Omental fat pad (tissue), 4 donors: ENCODE measurements at places on chromosomes 3 and 15.

- no peak for DNase-seq
Observed at GRCh38 chr3:73685061-73685460, 60.3 kb upstream of the PDZRN3 start.

GRCh38 chr15:59501597-59501996 is 63.6 kb downstream of the FAM81A start:
- no peak for DNase-seq

DNA sequence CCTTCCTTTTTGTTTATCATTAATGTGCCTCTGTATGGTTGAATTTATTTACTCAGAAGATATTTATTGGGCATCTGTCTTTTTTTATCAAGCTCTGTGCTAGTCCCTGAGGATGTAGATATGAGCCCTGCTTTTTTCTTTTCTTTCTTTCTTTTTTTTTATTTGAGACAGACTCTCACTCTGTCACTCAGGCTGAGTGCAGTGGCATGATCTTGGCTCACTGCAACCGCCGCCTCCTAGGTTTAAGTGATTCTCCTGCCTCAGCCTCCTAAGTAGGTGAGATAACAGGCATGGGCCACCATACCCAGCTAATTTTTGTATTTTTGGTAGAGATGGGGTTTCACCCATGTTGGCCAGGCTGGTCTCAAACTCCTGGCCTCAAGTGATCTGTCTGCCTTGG is 58.5 kb downstream of the MBNL1 start:
- DNase-seq = no peak

GRCh38 chr3:184239221-184239620 is 9.5 kb downstream of the ALG3 start:
- no peak for DNase-seq

DNA sequence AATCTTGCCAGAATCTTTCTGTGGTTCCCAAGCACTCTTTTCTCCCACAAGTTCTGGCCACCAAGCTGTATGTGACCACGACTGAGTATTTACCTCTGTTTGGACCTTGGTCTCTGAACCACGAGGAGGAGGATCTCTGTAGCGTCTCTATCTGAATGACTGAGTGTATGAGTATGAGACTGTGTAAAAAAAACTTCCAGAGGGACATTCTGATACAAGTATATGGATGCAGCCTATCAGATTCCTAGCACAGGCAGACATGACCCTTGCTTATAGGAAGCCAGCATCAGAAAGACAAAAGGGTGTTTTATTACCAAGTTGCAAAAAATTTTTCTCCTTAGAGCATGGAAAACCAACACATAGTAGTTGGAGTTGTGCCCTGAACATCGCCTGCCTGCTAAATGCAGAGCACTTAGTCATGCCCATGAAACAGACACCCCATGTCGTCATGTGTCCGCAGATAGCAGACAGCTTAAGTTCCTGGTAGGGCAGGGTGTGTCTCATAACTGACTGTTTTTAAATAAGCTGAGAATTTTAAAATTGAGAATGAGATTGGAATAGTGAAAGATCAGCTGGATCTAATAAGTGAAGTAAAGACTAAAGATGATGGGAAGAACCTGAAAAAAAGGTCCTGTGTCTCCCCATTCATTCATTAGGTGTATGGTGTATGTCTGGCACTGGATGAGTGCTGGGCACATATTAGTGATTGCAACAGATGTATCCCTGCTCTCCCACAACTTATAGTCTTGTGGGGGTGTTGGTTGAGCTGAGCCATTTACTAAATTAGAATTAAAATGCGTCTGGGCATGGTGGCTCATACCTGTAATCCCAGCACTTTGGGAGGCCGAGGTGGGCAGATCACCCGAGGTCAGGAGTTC is 30.9 kb downstream of the DAG1 start:
- DNase-seq = no peak

DNA sequence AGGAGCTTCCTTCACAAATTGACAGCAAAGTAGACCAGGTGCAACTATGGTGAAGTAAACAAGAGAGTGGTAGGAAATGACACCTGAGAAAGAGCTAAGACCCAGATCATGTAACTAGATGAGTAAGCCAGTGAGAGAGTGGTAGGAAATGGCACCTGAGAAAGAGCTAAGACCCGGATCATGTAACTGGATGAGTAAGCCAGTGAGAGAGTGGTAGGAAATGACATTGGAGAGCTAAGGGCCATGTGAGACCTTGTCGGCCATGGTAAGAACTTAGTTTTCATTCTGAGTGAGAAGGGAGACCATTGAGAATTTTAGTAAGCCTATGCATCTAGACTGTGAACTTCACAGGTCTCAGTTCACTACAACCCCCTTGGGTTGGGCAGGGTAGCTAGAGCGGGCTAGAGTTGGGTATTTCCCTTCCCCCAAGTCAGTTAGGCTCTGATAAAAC is 5.4 kb upstream of the SENP7 start:
- DNase-seq = no peak

DNA sequence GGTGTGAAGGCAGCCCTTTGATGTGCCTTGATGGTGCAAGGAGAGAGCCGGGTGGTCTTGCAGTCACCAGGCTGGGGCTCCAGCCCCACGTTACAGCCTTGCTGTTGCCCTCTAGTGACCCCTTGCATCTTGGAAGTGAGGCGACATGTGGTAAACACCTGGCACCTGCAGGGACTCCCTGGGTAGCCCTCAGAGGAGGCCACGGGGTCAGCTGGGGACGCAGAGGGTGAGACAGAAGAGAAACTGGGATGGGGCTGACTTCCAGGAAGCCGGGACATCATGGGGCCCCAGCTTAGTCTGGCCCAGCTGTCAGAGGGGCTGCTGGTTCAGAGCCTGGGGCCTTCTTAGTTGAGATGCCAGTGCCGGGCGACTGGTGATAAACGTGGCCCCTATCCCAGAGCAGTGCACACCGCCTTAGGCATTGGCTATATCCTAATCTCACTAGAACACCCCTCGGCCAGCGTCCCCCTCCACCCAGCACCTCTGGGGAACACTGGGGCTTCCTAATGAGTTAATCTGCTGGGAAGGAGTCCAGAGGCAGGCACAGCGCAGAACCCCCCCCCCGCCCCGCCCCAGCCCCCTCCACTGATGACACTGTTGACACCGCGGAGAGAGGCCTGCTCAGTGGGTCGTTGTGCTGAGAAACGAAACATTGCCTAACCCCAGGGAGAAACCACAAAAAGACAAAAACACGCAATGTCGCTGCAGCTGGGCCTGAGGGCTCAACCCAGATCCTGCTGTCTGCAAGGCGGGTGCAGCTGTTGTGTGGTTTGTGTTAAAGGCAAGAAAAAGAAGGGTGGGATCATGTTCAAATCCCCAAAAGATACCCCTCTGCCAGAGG is 60.5 kb upstream of the KLF13 start:
- peak; percentile 20 for DNase-seq

DNA sequence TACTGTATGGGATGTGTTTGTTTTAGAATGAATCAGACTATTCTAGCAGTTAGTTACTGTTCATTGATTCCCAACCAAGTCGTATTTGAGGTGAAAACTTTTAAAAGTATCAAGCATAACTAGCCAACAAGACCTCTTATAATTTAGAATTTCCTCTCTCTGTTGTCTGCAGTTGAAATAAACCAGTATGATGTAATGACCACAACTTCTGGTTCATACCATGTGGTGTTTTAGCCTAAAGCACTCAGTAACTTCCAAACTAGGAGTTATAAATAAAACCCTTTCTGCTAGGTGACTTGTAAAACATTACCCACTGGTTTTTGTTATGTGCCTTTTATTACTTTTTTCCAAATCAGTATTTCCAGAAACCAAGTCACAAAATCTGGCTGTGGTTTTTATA is 19.8 kb upstream of the P2RY12 start:
- DNase-seq = no peak

GRCh38 chr15:29822684-29823459 is 604 bp upstream of the TJP1 start:
- DNase-seq = no peak

DNA sequence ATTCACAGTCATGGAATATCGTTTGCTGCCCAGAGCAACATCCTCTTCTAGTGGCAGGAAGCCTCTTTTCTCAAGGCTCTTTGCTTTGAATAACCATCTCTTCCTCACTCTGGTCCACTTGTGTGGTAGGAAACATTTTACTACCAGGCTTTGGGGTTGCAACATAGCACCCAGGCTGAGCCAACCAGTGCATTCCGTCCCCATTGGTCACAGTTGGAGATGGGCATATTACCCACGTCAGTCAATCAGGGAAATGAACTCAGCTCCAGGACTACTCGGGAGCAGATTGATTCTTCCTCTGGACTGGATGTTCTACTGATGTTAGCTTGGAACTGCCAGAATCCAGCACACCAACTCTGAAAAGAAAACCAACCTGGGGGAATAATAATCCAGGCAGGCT is 4.2 kb upstream of the PEX5L start:
- no peak for DNase-seq

GRCh38 chr15:34808016-34808415 is 12.7 kb upstream of the ACTC1 start:
- no peak for DNase-seq

DNA sequence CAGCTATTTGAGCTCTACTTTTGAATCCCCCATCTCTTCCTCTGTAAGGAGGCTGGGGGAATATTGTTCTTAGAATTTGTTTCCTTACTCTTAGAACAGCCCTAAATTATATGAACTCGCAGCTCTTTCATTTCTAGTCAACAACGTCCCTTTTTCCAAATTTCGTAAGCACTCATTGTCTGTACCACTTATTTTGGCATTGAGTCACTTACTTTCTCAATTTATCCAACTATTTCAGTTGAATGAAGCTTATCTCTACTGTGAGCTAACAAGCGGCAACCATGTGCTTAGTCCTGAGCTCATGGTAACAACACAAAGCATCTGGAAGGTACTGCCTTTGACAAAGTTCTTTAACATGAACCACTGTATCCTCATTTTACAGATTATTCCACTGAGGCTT is 191.1 kb downstream of the GREM1 start:
- no peak for DNase-seq

DNA sequence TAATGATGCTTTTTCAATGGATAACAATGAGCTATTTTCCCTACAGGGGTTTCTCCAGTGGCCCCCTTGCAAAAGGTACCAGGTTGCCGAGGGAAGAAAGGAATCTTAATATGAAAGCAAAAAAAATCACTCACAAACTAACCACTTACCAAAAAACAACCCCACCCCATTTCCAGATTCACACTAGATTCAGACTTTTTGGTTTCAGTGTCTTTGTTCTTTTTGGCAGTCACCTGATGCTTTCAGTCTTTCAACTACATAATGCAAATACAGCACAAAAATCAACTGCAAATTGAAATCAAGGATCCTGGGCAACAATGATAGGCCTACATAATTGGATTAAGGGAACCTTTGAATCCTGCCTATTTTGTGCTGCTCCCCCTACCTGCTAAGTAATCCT is 71.1 kb upstream of the RAP2B start:
- DNase-seq = no peak

- no peak for DNase-seq
Observed at GRCh38 chr3:24495326-24495994, 810 bp upstream of the THRB start.

DNA sequence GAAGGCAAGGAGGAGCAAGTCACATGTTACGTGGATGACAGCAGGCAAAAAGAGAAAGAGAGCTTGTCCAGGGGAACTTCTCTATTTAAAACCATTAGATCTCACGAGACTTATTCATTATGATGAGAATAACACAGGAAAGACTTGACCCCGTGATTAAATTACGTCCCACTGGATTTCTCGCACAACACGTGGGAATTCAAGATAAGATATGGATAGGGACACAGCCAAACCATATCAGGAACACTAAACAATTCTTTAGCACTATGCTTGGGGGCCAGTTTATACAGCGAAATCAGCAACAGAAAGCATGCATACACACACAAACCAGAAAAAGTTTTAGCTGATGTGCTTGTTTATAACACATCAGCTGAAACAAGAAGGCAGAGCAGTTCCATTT is 704.2 kb downstream of the OTOL1 start:
- no peak for DNase-seq

- no peak for DNase-seq
Observed at GRCh38 chr15:54083501-54083900, 105.3 kb downstream of the UNC13C start.
